ENCODE measurements at places on chromosomes 2 and 18.

DNA sequence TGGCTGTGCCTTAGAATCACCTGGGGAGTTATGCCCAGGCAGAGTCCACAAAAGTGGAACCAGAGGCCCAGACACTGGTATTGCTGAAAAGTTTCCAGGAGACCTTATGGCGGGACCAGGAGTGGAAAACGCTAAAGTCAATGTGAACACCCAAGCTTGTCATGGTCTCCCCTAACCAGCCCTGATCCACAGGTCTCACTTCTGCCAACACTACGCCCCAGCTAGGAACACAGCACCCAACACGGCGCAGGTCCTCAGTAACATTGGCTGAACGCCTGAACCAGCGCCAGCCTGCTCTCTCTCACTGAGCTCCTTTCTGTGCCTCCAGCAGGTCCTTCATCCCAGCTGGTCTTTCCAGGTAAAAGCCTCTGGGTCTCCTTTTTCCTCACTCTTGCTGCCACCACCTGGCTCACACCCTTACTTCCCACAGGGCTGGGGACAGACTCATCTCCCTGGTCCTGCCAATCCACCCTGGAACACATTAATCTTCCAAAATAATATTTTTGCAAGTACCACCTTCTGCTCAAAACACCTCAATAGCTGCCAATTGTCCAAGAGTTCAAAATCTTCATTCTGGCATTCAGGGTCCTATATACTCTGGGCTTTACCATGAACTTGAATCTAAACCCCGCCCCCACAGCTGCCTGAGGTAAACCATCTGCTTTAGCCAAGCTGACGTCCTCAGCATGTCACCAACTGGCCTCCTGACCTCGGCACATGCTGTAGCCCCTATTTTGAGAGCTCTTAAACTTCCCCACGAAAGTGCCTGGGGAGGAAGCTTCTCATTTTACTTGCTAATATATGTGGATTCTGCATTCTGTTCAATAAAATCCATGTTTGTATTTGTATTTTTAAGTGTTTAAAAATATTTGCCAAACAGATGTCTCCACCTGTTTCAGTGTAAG lies 34.6 kb downstream of the ADCY3 start:
- DNase-seq: no peak

- no peak for DNase-seq
These were observed 19.6 kb downstream of the ANO7 start for GRCh38 chr2:241208058-241208457.

DNA sequence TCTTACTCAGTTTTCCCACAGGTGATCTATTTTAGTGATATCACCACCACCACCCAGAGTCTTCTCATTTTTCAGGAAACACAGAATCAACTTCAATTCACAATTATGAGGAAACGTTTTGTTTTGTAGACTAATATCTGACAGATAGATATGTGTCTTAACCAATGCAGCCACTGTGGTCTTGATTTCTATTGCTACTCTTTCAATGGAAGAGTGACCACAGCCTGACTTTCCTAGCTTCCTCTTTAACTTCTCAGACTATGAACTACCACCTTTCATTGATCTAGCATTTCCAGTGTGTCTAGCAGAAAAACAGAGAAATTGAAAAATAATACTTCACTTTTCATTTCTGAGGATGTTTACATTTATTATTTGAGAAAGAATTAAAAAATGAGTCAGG lies 20.5 kb downstream of the ADAM17 start:
- no peak for DNase-seq

DNA sequence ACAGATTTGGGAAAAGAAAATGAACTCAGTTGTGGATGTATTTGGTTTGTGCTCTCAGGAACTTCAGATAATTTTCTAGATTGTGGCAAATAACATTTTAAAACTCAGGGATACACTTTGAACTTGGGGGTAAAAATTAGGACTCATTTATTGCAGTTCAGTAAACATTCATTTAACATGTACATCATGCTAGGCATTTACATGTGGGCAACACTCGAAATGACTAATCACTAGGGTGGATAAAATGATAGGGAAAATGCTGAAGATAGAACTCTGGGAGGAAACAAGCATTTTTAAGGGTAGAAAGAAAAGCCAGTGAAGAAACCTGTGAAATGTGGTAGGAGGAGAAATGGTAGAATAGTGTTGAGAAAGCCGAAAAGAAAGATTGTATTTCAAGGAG lies 7.8 kb downstream of the FAM117B start:
- DNase-seq: no peak

- DNase-seq: no peak
These were observed 101.3 kb upstream of the ARHGAP28 start for GRCh38 chr18:6628187-6628586.

- DNase-seq: no peak
These were observed 73.8 kb downstream of the SPTBN1 start for GRCh38 chr2:54529935-54530334.

GRCh38 chr2:203857656-203858055 lies 9.9 kb upstream of the CTLA4 start:
- DNase-seq: no peak

DNA sequence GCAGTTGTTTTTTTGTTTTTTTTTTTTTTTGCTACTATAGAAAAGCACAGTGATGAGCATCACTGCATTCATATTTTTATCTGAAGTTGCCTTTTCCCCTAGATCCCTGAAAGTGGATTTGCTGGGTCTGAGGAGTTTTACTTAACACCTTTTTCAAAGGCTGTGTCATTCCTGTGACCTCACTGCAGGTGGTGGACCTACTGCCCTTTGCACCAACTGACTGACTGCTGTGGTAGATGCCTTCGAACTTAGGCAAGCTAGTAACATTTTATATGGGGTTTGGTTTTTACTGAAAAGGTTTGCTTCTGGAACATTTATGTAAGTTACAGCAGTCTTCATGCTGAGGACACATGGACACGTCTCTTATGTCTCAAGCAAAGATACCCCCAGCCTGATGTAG lies 36.2 kb downstream of the SPTBN1 start:
- DNase-seq: no peak

DNA sequence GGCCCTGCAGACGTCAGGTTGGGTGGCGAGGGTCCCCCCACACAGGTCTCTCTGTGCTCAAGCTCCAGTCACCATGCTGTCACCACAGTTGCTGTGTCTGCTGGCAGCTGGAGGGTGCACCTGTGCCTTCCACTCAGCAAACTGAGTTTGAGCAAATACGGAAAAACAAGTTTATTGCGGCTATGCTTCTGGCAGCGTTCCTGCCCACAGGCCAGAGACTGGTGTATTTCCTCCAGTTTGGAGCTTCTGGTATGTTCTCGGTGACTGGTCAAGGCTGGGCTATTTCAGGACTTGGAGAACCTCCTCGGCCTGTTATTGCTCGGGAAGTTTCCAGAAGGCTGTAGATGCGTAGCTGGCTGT lies 132.6 kb downstream of the SEPTIN10 start:
- no peak for DNase-seq

- DNase-seq: no peak
These were observed 413.3 kb downstream of the BCL11A start for GRCh38 chr2:60140185-60140584.

DNA sequence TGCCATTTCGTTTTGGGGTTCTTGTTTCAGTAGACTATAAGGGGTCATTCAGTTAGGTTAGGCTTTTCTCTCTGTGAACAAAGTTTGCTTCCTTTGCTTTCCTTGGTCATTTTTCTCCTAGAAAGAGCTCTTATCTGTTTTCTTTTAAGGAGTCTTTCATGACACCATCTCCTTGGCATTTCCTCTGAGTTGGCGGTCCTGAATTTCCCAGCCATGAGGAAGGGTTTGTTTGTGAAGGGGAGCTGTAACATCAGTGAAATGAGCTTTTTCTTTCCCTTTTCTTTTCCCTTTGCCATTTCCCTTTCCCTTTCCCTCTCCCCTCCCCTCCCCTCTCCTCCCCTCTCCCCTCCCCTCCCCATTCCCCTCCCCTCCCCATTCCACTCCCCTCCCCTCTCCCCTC lies 61.7 kb downstream of the MAP4K4 start:
- no peak for DNase-seq

DNA sequence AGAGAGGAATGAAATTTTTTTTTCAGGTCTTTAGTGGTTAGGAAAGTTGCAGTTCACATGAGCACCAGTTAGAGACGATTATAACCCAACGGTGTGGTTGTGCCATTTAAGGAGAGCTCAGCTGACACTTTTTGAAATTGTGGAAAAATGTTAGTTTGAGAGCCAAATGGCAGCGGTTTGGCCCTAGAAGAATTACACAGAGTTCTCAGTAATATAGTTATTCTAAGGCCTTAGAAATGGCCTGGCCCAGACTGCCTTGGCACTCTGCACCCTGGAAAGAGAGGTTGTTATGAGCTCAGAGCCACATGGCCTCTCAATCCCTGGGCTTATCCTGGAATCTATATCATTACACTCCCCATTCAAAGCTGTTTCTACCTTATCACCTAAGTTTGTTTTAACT lies 117.4 kb downstream of the RHBDD1 start:
- no peak for DNase-seq

- no peak for DNase-seq
These were observed 83.0 kb upstream of the SOX11 start for GRCh38 chr2:5609201-5609600.

DNA sequence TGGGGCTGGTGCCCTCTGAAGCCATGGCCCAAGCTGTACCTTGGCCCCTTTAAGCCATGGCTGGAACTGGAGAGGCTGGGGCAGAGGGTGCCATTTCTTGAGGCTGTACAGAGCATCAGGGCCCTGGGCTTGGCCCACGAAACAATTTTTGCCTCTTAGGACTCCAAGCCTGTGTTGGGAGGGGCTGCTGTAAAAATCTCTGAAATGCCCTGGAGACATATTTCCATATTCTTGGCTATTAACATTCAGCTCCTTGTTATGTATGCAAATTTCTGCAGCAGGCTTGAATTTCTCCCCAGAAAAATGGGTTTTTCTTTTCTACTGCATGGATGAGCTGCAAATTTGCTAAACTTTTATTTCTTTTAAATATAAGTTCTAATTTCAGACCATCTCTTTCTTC lies 834.0 kb downstream of the DSC3 start:
- DNase-seq: no peak

DNA sequence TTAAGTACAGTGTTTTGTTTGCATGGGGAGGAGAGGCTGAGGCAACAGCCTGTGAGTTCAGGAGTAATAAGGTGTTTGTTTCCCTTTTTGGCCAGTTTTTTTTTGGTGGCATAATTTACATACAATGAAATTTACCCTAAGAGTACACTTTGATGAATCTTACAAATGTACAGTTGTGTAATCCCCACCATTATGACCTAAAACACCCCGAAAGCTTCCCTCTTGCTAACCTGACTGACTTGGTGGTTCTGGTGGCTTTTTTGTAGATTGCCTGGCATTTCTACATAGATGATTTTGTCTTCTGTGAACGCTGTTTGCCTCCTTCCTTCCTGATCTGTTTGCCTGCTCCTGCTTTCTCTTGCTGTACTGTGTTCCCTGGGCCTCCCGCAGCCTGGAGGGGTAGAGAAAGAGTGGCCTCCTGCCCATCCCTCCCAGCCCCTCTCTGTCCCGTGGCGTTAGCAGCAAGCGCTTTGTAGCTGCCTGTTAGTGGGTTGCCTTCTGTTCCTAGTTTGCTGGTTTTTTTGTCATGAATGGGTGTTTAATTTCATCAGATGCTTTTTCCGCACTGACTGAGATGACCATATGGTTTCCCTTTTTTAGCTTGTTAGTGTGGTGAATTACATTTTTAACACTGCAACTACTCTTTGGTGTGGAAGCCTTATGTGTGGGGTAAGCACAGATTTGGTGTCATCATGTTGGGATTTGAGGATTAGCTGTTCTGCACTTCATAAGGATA lies 32.1 kb downstream of the ASAP2 start:
- DNase-seq: no peak

DNA sequence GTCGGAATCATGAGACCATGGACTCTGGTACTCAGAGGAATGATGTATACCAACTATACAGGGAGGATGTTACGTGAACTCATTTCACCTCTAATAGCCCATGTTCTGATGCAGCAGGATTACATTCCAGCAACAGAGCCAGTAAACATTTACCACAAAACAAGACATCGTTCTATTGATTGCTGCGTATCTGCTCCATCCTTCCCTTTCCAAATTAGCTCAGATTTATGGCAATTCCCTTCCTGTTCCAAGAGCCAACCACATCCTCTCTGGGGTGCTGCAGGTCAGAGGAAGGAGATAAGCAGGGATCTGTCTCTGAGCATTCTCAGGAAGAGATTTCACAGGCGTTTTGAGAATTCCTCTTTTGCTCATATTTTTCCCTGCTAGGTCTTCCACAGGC lies 98.3 kb downstream of the KLF7 start:
- no peak for DNase-seq

- DNase-seq: no peak
These were observed 39.6 kb upstream of the PDK1 start for GRCh38 chr2:172516299-172516698.

- DNase-seq: no peak
These were observed 27.3 kb upstream of the NTSR2 start for GRCh38 chr2:11697103-11697871.

DNA sequence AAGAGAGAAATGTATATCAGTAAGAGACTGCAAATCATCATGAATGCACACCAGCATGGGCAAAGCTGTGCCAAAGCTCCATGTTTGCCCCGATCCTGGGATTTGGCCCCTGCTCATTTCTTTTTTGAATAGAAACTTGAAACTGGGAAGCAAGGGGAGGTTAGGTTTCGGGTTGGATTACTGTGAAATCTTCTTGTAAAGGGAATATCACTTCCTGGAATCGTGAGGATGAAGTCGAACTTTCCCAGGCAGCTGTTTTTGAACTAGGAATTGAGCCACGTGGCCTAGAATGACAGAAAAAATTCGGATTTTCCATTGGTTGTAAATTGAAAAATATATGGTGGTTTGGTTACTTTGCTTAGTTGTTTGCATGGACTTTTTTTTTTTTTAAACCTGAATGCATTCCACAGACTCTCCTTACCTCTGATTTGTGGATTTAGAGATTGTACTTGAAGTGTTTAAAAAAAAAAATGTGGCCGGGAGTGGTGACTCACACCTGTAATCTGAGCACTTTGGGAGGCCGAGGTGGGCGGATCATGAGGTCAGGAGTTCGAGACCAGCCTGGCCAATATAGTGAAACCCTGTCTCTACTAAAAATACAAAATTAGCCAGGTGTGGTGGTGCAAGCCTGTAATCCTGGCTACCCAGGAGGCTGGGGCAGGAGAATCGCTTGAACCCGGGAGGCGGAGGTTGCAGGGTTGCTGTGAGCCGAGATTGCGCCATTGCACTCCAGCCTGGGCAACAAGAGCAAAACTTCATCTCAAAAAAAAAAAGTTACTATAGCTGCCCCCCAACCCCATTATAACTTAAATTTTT lies 32.1 kb downstream of the GRHL1 start:
- DNase-seq: no peak

All from activated CD4-positive, alpha-beta T cell treated with anti-CD3 and anti-CD28 coated beads, Interleukin-2, amount 10 ng/mL, durations not matched to agents 7 days and 5 days (primary cell).